Esophagus squamous epithelium (tissue), 5 donors: ENCODE measurements at places on chromosomes 5 and 9. TPM values are rescaled to one million over a fixed set of nuclear protein-coding genes. Genes with fewer than 3 reads are reported as not detected.

GRCh38 chr5:32100691-32101302 is 73.3 kb downstream of the GOLPH3 start:
- H3K4me3 ChIP-seq: no peak overlapping the region
- H3K36me3 ChIP-seq: peaks cover 10% of the 10 kb centered on the region
- H3K27me3 ChIP-seq: no peaks in the 10 kb centered on the region
- H3K27ac ChIP-seq: no peak overlapping the region
- H3K4me1 ChIP-seq: no peaks in the 10 kb centered on the region
- no peak for DNase-seq

GRCh38 chr5:167614294-167615021 is 677.0 kb upstream of the WWC1 start:
- no peaks in the 10 kb centered on the region for H3K36me3 ChIP-seq
- H3K4me3 ChIP-seq: no peak overlapping the region
- no peaks in the 10 kb centered on the region for H3K4me1 ChIP-seq
- DNase-seq: no peak

DNA sequence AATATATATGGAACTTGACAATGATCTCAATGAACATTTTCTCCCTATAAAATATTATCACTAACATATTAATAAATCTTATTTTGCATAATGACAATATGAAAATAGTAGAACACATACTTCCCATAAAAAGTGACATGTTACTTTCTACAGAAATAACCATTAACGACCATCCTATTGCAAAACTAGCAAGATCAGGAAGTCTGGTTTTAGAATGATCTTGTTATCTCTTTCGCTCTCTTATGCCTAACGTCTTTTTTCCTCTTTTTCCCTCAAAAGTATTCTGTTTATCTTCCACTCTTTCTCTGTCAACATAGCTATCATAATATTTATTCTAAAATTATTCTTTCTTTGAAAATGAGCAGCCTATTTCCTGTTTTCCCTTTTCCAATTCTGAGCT is 21.6 kb upstream of the C5orf46 start:
- no peak overlapping the region for H3K4me3 ChIP-seq
- H3K36me3 ChIP-seq: no peaks in the 10 kb centered on the region
- no peaks in the 10 kb centered on the region for H3K27me3 ChIP-seq
- no peaks in the 10 kb centered on the region for H3K4me1 ChIP-seq
- no peak for DNase-seq
- H3K27ac ChIP-seq: no peak overlapping the region

GRCh38 chr5:164202338-164202737 is 696.9 kb downstream of the MAT2B start:
- H3K4me1 ChIP-seq: no peaks in the 10 kb centered on the region
- H3K27ac ChIP-seq: no peak overlapping the region

DNA sequence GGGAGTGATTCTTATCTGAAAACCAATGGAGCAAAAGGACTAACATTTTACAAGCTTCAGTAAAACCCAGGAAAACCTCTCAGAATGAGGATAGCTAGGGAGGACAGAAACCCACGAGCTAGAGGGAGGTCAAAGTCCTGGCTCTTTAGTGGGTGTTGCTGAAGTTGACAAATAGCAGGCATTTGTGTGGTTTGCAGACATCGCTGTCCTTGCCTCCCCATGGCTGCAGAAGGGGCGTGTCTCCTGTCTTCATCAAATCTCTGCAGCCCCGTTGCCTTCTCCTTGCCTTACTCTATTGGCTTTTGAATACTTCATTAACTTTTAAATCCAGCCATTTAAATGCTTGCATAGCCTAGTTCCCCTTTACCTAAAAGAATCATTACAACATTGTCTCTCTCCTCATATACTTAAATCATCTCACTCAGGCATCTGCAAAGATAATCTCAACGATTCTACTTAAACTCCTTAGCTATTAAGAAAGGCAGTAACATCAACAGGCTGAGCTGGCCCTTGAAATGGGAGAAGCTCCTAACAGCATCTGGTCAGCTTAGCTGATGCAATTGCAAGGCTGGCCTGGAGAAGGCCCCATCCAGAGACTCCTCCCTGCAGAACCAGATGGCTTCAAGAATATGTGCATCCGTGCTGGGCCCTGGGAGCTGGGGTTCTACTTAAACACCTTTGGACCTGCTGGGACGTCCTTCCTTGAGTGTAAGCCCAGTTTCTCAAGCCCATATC is 152.8 kb upstream of the TAS2R1 start:
- no peaks in the 10 kb centered on the region for H3K4me1 ChIP-seq
- H3K27ac ChIP-seq: no peak overlapping the region
- no peaks in the 10 kb centered on the region for H3K27me3 ChIP-seq
- DNase-seq: no peak
- no peak overlapping the region for H3K4me3 ChIP-seq
- no peaks in the 10 kb centered on the region for H3K36me3 ChIP-seq

DNA sequence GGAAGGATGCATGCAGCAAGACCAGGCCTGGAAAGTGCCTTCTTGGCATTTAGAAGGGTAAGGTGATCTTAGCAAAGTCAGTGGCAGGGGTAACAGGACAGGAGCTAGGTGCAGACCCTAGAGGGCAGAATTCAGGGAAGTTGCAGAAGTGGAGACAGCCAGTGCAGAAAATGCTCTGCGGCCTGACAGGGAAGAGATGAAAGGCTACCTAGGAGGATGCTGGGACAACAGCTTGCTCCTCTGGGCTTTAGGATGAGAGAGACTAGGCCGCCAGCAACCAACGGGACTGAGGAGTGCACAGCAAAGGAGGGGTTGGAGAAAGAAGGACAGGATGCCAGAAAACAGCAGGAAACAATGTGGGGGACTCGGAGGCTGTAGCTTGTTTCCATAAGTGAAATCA is 219.9 kb downstream of the FSTL4 start:
- no peaks in the 10 kb centered on the region for H3K27me3 ChIP-seq
- H3K36me3 ChIP-seq: no peaks in the 10 kb centered on the region
- H3K27ac ChIP-seq: no peak overlapping the region
- DNase-seq: no peak

- H3K36me3 ChIP-seq: no peaks in the 10 kb centered on the region
- DNase-seq: no peak
- no peaks in the 10 kb centered on the region for H3K27me3 ChIP-seq
- H3K27ac ChIP-seq: no peak overlapping the region
- H3K4me3 ChIP-seq: no peak overlapping the region
Measured at GRCh38 chr5:53575101-53575500, 14.7 kb downstream of the NDUFS4 start.

DNA sequence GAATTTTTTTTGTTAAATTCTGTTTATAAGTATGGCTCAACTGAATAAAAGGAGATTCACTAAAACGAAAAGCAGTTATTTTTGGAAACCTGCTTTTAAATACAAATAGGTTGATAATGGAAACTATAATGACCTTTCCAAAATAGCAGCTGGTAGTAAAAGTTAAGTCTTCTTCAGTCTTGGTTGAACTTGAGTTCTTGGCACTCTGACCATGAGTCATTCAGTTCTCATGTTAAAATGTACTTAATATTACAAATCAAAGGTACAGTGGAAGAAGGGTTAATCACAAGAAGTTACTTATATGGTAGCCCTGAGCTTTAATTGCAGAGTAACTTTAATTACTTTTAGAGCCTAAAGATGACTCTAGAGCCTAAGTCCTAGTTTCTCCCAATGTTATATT is 62.1 kb downstream of the KLF9 start:
- H3K4me1 ChIP-seq: no peaks in the 10 kb centered on the region
- H3K36me3 ChIP-seq: no peaks in the 10 kb centered on the region
- H3K27ac ChIP-seq: no peak overlapping the region
- no peaks in the 10 kb centered on the region for H3K27me3 ChIP-seq

DNA sequence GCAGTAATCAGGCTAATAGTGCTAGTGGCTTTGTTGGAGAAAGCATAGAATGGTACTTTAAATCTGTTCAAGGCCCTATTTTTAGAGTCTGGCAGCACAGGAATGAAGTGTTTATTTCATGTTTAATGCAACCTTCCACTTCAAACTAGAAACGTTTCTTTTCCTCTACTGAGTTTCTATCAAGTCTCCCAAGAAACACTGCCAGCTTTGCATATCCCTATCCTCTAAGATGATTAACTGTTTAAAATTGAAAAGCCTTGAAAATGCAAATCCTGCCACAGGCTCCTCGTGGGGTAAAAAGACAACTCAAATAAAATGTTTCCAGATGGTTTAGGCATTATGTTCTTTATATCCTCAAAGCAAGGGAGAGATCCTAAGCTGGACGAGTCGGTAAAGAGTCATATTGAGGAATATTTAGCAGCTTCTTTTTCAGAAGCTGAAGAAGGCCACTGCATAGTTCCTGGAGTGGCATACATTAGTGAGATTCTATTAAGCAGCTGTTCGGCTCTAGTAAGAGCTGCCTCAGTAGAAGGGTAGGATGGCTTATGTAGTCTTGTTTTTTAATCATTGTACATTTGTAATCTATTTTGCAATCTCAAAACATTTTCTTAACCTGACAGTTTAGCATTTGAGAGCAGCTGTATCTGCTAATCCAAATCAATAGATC is 251.2 kb downstream of the CHSY3 start:
- H3K36me3 ChIP-seq: no peaks in the 10 kb centered on the region
- H3K27ac ChIP-seq: no peak overlapping the region
- no peak overlapping the region for H3K4me3 ChIP-seq
- peaks cover 15% of the 10 kb centered on the region for H3K4me1 ChIP-seq

GRCh38 chr5:83471405-83472212 is at the start of gene VCAN:
TSS of gene VCAN (plus strand) at chr5:83471744. CDS start at chr5:83483519, 11,775 bp downstream.
- H3K4me1 ChIP-seq: peaks cover 20% of the 10 kb centered on the region
- no peak for DNase-seq
- no peaks in the 10 kb centered on the region for H3K36me3 ChIP-seq
- peak within 1 kb of the TSS; percentile 43 for H3K4me3 ChIP-seq
- H3K27me3 ChIP-seq: no peaks in the 10 kb centered on the region

- no peaks in the 10 kb centered on the region for H3K36me3 ChIP-seq
- H3K4me3 ChIP-seq: no peak overlapping the region
- H3K27ac ChIP-seq: no peak overlapping the region
- DNase-seq: no peak
- H3K4me1 ChIP-seq: no peaks in the 10 kb centered on the region
Measured at GRCh38 chr5:9833871-9834270, 203.7 kb upstream of the TAS2R1 start.

- no peak overlapping the region for H3K4me3 ChIP-seq
- DNase-seq: no peak
- no peaks in the 10 kb centered on the region for H3K4me1 ChIP-seq
- no peaks in the 10 kb centered on the region for H3K36me3 ChIP-seq
- no peaks in the 10 kb centered on the region for H3K27me3 ChIP-seq
Measured at GRCh38 chr5:119926301-119926700, 296.9 kb downstream of the FAM170A start.

DNA sequence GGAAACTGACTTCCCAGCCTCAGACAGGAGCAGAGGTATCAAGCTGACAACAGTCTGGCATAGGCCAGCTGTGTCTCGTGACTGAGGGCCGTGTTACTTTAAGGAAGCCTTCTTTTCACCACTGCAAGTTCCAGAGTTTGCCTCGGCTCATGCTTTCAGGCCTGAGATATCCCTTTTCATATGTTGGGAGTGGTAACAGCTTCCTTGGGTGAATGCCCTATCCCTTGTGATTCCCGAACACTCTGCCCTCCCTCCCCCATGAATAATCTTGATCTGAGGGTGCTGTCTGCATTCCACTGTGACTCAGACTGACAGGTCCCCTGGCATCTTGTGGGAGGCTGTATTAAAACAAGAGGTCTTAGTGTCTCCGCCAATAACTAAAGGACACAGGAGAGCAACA is 49.7 kb upstream of the ARL15 start:
- H3K27ac ChIP-seq: no peak overlapping the region
- H3K27me3 ChIP-seq: no peaks in the 10 kb centered on the region
- DNase-seq: no peak
- no peaks in the 10 kb centered on the region for H3K36me3 ChIP-seq
- no peaks in the 10 kb centered on the region for H3K4me1 ChIP-seq

GRCh38 chr5:106874974-106875373 is 795.8 kb downstream of the EFNA5 start:
- no peak for DNase-seq
- no peak overlapping the region for H3K27ac ChIP-seq
- H3K36me3 ChIP-seq: no peaks in the 10 kb centered on the region
- H3K4me1 ChIP-seq: no peaks in the 10 kb centered on the region
- no peaks in the 10 kb centered on the region for H3K27me3 ChIP-seq

DNA sequence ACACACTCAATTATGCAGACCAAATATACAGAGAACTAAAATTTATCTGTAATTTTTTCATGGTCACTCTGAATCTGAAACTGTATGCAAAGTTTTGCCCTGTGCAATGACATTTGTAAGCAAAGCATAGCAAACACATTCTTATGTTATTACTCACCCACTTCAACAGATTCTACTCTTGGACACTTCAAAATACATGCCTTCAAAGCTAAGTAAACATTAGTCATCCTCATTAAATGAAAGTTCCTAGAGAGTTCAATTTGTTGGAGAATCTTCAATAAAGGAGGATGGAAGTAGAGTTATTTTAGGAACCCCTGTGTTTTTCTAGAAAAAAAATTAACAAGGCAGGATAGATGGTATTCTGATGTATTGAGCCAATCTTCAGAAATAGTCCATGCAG is 639.7 kb upstream of the C9orf72 start:
- no peaks in the 10 kb centered on the region for H3K27me3 ChIP-seq
- H3K4me1 ChIP-seq: no peaks in the 10 kb centered on the region
- DNase-seq: no peak
- H3K36me3 ChIP-seq: no peaks in the 10 kb centered on the region
- H3K4me3 ChIP-seq: no peak overlapping the region
- H3K27ac ChIP-seq: no peak overlapping the region

DNA sequence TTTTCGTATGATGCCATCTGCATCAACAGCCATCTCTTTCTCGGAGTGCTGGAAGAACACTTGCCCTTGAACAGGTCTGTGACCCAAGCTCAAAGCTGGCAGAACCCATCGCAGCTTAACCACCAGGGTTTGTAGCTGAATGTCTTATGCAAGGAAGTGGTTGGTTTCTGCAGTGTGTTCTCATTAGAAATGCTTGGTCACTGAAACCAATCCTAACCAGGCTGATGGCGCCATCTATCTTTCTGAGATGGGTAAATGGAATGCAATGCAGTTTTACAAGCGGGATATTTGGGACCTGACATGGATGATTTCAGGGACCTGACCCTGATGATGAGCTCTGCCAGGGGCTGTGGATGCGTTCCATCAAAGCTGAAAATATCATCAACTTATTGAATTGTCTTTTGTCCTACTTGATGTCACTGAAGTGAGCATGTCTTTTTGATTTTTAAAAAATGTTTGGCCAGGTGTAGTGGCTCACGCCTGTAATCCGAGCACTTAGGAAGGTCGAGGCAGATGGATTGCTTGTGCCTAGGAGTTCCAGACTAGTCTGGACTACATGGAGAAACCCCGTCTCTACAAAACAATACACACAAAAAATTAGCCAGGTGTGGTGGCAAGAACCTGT is 28.7 kb downstream of the DMRT3 start:
- no peak for DNase-seq
- peaks cover 3% of the 10 kb centered on the region for H3K4me1 ChIP-seq
- no peak overlapping the region for H3K4me3 ChIP-seq
- H3K27ac ChIP-seq: no peak overlapping the region
- H3K36me3 ChIP-seq: no peaks in the 10 kb centered on the region

Gene GCNT4
- total RNA-seq: 1.6 TPM

Gene TNFSF15
- 2.3 TPM for total RNA-seq

Gene CKMT2
- total RNA-seq: not detected

Gene BSPRY
- total RNA-seq: 41.2 TPM

Gene PFN3
- 2.0 TPM for total RNA-seq

Gene ST8SIA4
- total RNA-seq: 4.4 TPM

Gene ZMAT2
- total RNA-seq: 33.0 TPM

Gene PCDHA2
- total RNA-seq: not detected

Gene CD74
- total RNA-seq: 392 TPM

Gene LMX1B
- 0.23 TPM for total RNA-seq
